ENCODE measurements at places on chromosomes 12 and 14.

GRCh38 chr14:70665448-70666360, 24.0 kb downstream of the TTC9 start:
- DNase-seq = peak; percentile 28

GRCh38 chr14:35366056-35366451, 38.5 kb downstream of the NFKBIA start:
- DNase-seq = peak; percentile 65

DNA sequence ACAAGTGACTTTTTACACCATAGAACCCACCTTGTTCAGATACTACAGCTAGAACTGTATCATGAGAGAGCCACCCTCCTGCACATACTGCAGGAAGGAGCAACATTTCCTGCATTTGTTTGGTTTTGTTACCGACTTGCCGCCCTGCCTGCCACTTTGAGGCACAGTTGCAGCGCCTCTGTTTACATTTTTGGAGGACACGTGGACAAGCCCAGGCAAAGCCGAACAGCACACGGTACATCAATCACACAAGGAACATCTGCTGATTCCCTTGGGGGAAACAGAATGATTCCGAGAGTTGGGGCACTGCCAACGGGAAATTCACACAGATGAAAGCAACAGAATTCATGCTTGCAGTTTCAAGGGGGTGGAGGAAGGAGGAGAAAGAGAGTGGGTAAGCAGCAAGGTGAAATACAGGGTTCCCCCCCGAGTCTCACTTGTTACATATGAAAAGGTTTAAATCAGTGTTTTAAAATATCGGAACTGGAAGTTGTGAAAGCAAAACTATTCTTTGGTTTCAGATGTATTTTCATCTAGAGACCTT, 110.7 kb downstream of the BTG1 start:
- DNase-seq = peak; percentile 55

DNA sequence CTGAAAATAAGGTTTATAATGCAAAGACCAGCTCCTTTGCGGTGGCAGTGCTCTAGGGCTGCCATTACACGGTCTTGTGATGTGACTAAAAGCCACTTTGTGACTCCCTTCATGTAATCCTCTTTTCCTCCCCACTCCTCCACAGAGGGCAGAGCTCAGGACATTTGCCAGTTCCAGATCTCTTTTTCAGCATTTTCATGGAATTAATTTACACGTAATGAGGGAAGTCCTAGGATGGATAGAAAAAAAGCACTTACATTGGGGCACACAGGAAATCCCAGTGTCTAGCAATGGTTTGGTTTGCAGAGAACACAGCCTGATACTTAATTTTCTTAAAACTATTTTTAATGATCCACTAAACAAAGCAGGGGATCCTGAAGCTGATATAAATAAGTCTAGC, 17.5 kb upstream of the ATF1 start:
- DNase-seq = no peak

- DNase-seq = no peak
Measured at GRCh38 chr12:115998794-115999478, 278.6 kb downstream of the MED13L start.

- no peak for DNase-seq
Measured at GRCh38 chr12:92049403-92049802, 96.2 kb downstream of the BTG1 start.

GRCh38 chr12:15558915-15559528, 230.2 kb downstream of the EPS8 start:
- DNase-seq = no peak

DNA sequence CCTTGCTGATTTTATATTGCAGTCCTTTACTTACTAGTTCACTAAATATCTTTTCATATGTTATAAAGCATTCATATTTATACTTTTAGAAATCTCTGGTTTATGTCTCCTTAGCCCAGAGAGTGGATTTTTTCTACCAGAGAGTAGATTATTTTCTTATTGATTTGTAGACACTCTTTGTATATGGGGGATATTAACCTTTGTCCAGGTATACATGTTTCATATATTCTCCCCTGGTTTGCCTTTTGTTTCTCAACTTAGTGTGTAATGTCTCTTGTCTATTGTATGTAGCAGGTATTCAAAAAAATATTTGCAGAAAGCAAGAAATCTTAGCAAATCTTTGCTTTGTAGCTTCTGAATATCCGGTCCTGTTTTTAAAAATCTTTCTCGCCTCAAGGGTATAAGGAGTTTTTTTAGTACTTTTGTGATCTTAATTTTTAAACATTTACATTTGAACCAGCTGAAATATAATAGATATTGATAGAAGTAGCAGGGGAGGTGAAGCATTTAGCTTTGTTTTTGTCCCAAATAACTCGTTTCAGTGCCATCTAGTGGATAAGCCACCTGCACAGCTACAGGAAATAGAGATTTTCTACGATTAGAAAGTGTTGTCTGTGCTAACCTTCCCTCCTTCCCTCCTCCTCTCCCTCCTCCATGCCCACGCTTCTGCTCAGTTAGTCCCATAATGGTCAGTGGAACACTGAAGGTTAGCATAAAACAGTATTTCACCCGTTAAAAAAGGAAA, 97.0 kb downstream of the PHETA1 start:
- no peak for DNase-seq

DNA sequence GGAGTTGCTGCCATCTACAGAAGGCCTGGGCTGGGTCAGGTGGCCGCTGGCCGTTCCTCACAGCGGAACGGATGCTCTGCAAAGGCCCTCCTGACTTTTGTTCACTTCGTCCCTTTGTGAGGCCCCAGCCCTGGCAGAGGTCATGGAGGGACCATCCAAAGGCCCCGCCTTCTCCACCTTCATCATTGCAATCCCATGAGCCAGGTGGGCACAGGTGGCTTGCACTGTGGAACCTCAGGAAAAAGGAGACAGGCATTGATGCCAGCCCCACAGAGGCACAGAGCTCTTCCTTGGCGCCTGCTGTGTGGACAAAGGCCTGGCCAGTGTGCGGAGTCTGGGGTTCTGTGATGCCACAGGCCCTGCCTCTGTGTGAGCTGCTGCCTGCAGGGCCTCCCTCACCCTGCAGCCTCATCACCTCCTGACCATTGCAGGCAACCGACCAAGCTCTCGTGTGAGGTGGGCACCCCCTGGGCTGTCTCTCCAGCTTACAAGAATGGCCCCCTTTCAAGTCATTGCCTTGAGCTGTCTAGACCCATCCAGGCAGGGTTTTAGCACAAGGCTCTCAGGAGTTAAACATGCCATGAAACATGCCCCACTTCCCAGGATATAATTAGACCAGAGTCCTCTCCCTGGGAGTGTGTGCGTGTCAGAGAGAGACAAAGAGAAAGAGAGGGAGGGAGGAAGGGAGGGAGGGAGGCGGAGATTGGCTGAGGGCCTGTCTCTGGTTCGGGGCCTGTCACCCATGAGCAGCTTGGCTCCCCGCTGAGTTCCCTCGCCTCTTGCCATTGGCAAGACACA, 19.3 kb downstream of the NFKBIA start:
- no peak for DNase-seq

DNA sequence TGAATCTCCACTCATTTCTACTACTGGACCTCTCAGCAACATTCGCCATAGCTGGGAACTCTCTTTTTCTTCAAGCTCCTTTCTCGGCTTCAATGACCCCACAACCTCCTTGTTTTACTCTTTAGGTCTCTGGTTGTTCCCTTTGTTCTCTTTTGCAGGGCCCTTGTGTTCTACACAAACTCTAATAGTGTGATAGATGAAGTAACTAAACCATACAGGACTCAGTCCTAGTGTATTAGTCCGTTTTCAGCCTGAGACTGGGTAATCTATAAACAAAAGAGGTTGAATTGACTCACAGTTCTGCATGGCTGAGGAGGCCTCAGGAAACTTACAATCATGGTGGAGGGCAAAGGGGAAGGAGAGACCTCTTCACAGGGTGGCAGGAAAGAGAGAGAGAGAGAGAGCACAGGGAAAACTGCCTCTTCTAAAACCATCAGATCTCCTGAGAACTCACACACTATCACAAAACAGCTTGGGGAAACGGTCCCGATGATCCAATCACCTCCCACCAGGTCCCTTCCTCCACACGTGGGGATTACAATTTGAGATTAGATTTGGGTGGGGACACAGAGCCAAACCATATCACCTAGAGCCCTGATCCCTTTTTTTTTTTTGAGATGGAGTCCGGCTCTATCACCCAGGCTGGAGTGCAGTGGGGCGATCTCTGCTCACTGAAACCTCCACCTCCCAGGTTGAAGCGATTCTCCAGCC, 32.0 kb upstream of the WNK1 start:
- no peak for DNase-seq

GRCh38 chr12:56941299-56942017, 7.2 kb upstream of the SDR9C7 start:
- no peak for DNase-seq

DNA sequence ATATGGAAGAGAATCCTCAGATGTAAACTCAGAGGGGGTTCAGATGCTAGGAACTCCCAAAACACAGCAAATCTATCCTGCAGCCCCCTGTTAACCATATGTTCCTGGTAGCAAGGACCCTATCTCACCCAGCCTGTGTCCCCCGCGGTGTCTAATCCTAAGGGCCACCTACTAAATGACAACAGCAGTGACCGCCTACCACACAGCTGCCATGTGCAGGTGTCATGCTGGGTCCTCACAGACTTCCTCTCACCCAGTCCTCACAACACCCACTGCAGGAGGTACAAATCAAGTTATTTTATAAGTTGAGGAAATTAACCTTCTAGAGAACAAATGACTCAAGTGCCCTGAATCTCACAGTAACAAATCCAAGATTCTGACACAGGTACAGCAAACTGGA, 73.9 kb downstream of the ITPK1 start:
- no peak for DNase-seq

- no peak for DNase-seq
Measured at GRCh38 chr12:85725991-85726390, 110.2 kb downstream of the RASSF9 start.

DNA sequence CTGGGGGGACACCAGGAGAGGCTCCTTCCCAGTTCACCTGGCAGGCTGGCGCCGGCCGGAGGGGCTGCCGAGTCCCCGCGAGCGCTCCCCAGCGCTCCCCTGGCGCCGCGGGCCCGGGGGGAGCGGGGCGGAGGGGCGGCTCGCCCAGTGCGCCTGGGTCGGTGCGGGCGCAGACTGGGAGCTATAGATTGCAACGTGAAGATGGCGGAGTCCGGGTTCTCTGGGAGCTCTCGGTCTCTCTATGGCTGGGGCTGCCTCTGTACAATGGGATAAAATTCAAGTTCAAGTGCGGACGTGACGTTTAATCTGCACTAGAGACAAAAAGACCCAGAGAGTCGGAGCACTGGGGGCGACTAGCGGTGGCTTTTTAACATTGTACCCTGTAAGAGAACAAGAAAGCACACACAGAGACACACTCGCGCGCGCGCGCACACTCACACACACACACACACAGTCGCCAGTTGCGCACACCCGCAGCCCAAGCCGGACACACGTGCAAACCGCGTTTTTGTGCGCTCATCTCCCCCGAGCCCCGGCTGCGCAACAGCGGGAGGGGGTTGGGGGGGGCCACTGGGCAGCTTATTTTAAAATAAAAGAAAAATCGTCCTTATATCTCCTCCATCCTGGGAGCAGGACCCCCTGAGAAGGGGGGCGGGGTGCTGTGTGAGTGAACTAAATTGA, at the start of gene BCL11B:
Gene BCL11B (minus strand): TSS at position 247 of the 681 bp plus-strand sequence. CDS start 979 bp downstream, outside the sequence.
- DNase-seq = peak; percentile 95

DNA sequence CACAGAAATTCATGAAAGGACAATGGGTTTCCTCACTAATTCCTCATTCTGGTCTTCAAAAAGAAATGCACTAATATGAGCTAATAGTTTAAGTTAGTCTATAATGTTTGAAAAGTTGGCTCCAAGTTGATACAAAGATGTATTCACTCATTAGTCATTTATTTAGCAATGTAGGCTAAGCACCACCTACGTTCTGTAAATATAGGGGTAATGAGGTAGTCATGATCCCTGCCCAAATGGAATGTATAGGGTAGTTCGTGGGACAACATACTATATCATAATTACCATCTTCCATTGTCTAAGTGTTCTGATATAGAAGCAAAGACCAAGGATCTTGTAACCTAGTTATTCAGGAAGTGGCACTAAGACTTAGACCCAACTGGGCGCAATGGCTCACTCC, 86.5 kb downstream of the DIO2 start:
- no peak for DNase-seq

GRCh38 chr12:132307976-132308852, 21.2 kb downstream of the GALNT9 start:
- no peak for DNase-seq

DNA sequence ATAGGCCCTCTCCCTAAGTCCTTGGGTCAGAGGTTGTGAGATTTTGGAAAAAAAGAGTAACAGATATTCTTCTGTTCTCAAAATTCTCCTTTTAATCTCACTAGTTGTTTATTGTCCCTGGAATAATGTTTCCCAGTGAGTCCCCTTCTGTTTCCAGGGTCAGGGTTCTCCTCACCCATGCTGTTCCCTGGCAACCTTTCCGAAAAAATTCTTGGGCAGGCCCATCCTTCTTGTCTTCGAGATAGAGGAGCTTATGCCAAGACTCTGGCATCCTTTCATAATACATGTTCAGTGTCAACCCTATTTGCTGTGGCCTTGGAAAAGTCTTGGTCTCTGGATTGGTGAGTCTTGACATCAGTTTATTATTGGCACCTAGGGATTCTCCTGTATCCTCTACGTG, 212.4 kb upstream of the FAR2 start:
- no peak for DNase-seq
